Activated CD8-positive, alpha-beta memory T cell treated with anti-CD3 and anti-CD28 coated beads for 4 hours (primary cell): ENCODE measurements at places on chromosomes 2 and 18.

- DNase-seq, result no peak
Measured at GRCh38 chr18:79668203-79668602, 11.4 kb upstream of the CTDP1 start.

DNA sequence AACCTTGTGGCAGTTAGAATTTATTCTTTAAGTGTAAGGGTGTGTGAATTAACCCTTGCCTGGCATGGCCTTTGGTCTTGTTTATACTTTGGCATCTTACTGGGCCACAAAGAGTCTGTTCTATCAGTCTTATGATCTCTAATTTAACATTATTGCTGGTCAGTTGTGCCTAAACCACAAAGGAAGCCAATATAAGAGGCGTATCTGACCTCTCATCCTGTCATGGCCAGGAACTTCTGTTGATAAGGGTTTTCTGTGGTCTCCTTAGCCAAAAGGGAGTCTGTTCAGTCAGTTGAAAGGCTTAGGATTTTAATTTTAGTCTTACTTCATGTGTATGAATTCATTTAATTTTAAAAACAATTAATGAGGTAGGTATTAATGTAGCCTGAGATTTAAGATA, 127.2 kb downstream of the LRRTM4 start:
- DNase-seq, result no peak

DNA sequence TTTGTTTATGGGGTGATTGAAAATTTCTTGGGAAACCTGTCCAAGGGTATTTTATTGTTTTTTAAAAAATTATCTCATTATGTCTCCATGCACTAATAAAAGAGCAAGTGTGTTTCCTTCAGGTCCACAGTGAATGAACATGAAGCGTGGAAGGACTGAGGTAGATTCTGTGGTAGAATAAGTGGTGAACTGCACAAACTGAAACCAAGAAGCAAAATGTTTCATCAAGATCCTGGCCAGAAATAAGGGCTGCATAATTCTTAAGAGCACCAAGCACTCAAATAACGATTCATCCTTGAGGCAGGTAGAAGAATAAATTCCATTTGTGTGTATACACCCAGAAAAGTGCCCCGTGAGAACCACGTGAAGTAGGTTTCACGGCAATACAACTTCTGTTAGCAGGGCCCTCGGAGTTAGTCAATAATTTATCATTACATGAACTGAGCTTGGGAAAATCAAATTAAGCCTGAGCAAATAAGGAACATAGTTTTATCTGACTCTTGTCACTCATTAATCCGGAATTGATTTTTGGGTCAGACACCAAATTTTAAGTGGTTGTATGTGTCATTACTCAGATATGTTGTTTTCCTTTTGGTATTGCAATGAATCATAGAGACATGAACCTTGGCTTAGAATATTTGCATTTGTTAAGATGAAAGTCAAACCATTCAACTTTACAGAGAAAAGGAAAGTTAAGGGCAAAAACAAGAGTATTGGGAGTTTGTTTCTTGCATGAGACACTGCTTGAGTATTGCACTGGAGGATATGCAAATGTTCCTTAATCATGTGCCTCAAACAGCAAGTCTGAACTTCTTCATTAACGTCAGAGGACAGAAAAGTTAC, 472.6 kb upstream of the NETO1 start:
- no peak for DNase-seq

GRCh38 chr18:60826346-60826745, 453.8 kb upstream of the MC4R start:
- no peak for DNase-seq

- DNase-seq, result no peak
Measured at GRCh38 chr2:77512507-77512906, 9.7 kb downstream of the LRRTM4 start.

GRCh38 chr18:1094409-1094808, 189.7 kb downstream of the ADCYAP1 start:
- no peak for DNase-seq
